ENCODE measurements at places on chromosomes 3 and 15. TPM values are rescaled to one million over a fixed set of nuclear protein-coding genes. Genes with fewer than 3 reads are reported as not detected.

The ACAP2 gene
- total RNA-seq: 40.0 TPM

The GOLGA8G gene
- not detected for total RNA-seq

The TUSC7 gene
- total RNA-seq: not detected

The GOLGA8K gene
- total RNA-seq: 0.62 TPM

The FGF12 gene
- total RNA-seq: not detected

The EXD1 gene
- total RNA-seq: not detected

The CCNB2 gene
- total RNA-seq: 38.6 TPM

The ARHGEF26 gene
- 0.12 TPM for total RNA-seq

The POLR2M gene
- 54.5 TPM for total RNA-seq

The CGNL1 gene
- not detected for total RNA-seq

The CLSTN2 gene
- total RNA-seq: not detected

The CPNE9 gene
- 0.17 TPM for total RNA-seq

The TRPM1 gene
- total RNA-seq: not detected

The NR2E3 gene
- total RNA-seq: not detected

The LRRC31 gene
- total RNA-seq: not detected

The MCF2L2 gene
- total RNA-seq: 4.8 TPM

The SLC6A1 gene
- not detected for total RNA-seq

The TGM4 gene
- total RNA-seq: not detected

The CX3CR1 gene
- 0.21 TPM for total RNA-seq

The CXCR6 gene
- 15.2 TPM for total RNA-seq

The HGD gene
- total RNA-seq: 0.19 TPM

The GPR171 gene
- total RNA-seq: 159 TPM

Data from activated CD4-positive, alpha-beta T cell treated with anti-CD3 and anti-CD28 coated beads, Interleukin-2, amount 10 ng/mL, durations not matched to agents 24 days and 14 days (primary cell).